Sigmoid colon (tissue), 7 donors: ENCODE measurements at places on chromosomes 3 and 15. TPM values are rescaled to one million over a fixed set of nuclear protein-coding genes. Genes with fewer than 3 reads are reported as not detected.

The KBTBD8 gene
- polyA plus RNA-seq: 0.60 TPM

The TRNT1 gene
- 10.9 TPM for polyA plus RNA-seq

The GABRB3 gene
- 0.23 TPM for polyA plus RNA-seq

The SEMA5B gene
- 0.69 TPM for polyA plus RNA-seq

The TMOD2 gene
- polyA plus RNA-seq: 2.7 TPM

The SOX14 gene
- polyA plus RNA-seq: not detected

The ASB14 gene
- polyA plus RNA-seq: not detected

The TMF1 gene
- polyA plus RNA-seq: 11.4 TPM

The TNFAIP8L3 gene
- 13.5 TPM for polyA plus RNA-seq

The TMC3 gene
- polyA plus RNA-seq: 0.25 TPM

The SLCO2A1 gene
- polyA plus RNA-seq: 22.1 TPM

The C3orf85 gene
- polyA plus RNA-seq: 5.1 TPM

The UTS2B gene
- polyA plus RNA-seq: not detected

The SLC15A2 gene
- 0.46 TPM for polyA plus RNA-seq

The TM6SF1 gene
- polyA plus RNA-seq: 1.2 TPM

The FBXL22 gene
- polyA plus RNA-seq: 1.2 TPM

The GRM2 gene
- 0.13 TPM for polyA plus RNA-seq

The ANKUB1 gene
- polyA plus RNA-seq: not detected

The GOLGA8Q gene
- polyA plus RNA-seq: not detected

The NOX5 gene
- polyA plus RNA-seq: not detected

The SAMMSON gene
- polyA plus RNA-seq: 0.04 TPM

The HGD gene
- 39.0 TPM for polyA plus RNA-seq

The GP9 gene
- 0.26 TPM for polyA plus RNA-seq

The FBXO40 gene
- not detected for polyA plus RNA-seq
